ENCODE measurements at places on chromosomes 1 and 21.

GRCh38 chr1:72284348-72285073, 2.2 kb upstream of the NEGR1 start:
- DNase-seq: no peak

GRCh38 chr21:45029948-45030681, 44.3 kb upstream of the ADARB1 start:
- DNase-seq: no peak

DNA sequence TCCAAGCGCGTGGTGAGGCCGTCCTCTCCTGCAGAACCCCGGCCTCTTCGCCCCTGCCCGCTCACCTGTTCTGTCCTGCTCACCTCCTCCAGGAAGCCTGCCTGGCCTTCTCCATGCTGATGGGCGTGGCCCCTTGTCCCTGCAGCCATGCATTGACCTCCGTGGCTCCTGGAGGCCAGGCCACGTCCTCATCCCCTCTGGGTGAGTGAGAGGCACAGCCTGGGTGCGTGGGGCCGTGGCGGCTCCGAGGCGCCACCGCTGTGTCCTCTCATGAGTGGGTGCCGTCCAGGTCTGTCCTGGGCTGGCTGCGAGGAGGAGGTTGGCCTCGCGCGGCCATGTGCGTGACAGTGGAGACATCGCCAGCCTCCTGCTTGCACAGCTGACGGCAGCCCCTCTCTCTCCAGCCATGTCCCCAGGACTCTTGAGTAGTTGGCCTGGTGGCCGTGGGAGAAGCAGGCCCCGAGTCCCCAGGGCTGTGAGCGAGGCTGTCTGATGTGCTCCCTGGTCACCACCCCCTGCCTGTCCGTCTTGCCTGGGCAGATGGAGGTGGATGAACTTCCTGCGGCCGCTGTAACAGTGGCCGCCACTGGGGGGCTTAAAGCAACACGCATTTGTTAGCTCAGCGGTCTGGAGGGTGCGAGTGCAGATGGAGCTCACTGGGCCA, 58.1 kb downstream of the PRKCZ start:
- DNase-seq: no peak

GRCh38 chr1:41515131-41515678, 30.7 kb upstream of the EDN2 start:
- no peak for DNase-seq

- no peak for DNase-seq
These were observed 13.0 kb upstream of the ERRFI1 start for GRCh38 chr1:8039071-8039470.

- DNase-seq: no peak
These were observed 726.6 kb downstream of the LTN1 start for GRCh38 chr21:28266061-28266460.

DNA sequence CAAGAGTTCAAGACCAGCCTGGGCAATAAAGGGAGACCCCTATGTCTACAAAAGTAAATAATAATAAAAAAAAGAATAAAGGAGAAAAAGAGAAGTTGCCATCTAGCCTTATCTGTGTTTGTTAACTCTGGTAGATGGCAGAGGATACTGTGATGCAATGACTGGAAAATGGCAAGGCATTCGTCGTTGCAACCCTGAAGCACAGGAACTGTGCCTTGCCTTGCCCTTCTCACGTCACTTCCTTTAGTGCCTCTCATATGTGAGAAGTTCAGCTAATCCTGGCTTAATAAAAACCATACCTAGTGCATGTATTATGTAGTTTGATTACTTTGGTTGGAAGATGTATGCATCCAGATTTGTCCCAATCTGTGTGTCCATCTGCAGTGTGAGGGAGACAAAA, 25.8 kb upstream of the PIGC start:
- no peak for DNase-seq

Measured in stimulated activated CD4-positive, alpha-beta T cell treated with anti-CD3 and anti-CD28 coated beads, Interleukin-4, amount 100 ng/mL, for 1 hour (primary cell).